A549 treated with ZK216348 at 1 μM for 4 hours (cell line): ENCODE measurements at places on chromosomes 5 and 9. TPM values are rescaled to one million over a fixed set of nuclear protein-coding genes. Genes with fewer than 3 reads are reported as not detected.

Gene PCDHB9
- not detected in 5 replicates for total RNA-seq

Gene MUSK
- not detected in 5 replicates for total RNA-seq

Gene JAKMIP2
- not detected in 5 replicates for total RNA-seq

Gene SLC4A9
- total RNA-seq, result 0.33 TPM in 1 of 5 replicates, not detected in the others

Gene NEUROG1
- total RNA-seq, result not detected in 5 replicates

Gene PCDHGA12
- not detected in 5 replicates for total RNA-seq

Gene DMRTA1
- total RNA-seq, result 0.63 to 0.88 TPM (median 0.79 TPM) in 5 replicates

Gene RGS7BP
- total RNA-seq, result not detected in 5 replicates

Gene IFNA21
- not detected in 5 replicates for total RNA-seq

Gene FOXD4L3
- 0.25 TPM in 1 of 5 replicates, not detected in the others for total RNA-seq

Gene NSG2
- not detected in 5 replicates for total RNA-seq

Gene CDKN2A
- 0.23 to 0.38 TPM in 2 of 5 replicates, not detected in the others for total RNA-seq

Gene TIMD4
- 0.85 to 1.7 TPM (median 1.4 TPM) in 5 replicates for total RNA-seq

Gene PCDHA13
- total RNA-seq, result 0.06 to 0.11 TPM (median 0.08 TPM) in 3 of 5 replicates, not detected in the others

Gene ANKRD34B
- 0.06 to 0.31 TPM (median 0.25 TPM) in 4 of 5 replicates, not detected in the other for total RNA-seq

Gene FUT7
- 0.07 TPM in 1 of 5 replicates, not detected in the others for total RNA-seq

Gene MED10
- total RNA-seq, result 69.0 to 92.6 TPM (median 73.3 TPM) in 5 replicates

Gene PAPPA
- 23.7 to 46.1 TPM (median 34.7 TPM) in 5 replicates for total RNA-seq

Gene SERF1A
- total RNA-seq, result 0.55 to 2.0 TPM (median 0.81 TPM) in 5 replicates

Gene COL15A1
- total RNA-seq, result 0.28 to 0.58 TPM (median 0.39 TPM) in 5 replicates

Gene GZMA
- not detected in 5 replicates for total RNA-seq

Gene SYK
- 0.04 to 0.07 TPM (median 0.05 TPM) in 3 of 5 replicates, not detected in the others for total RNA-seq

Gene SPINK7
- not detected in 5 replicates for total RNA-seq

Gene TAF1L
- total RNA-seq, result 0.02 TPM in 1 of 5 replicates, not detected in the others

Gene SREK1IP1
- total RNA-seq, result 6.3 to 8.7 TPM (median 8.1 TPM) in 5 replicates

Gene AGPAT2
- 51.4 to 112 TPM (median 101 TPM) in 5 replicates for total RNA-seq

Gene ACER2
- 1.5 to 3.1 TPM (median 2.6 TPM) in 5 replicates for total RNA-seq

Gene TEX48
- total RNA-seq, result not detected in 5 replicates

Gene SLC26A2
- 24.1 to 59.9 TPM (median 50.6 TPM) in 5 replicates for total RNA-seq

Gene NRG2
- total RNA-seq, result 1.3 to 2.3 TPM (median 2.0 TPM) in 5 replicates

Gene PSMB7
- 291 to 385 TPM (median 323 TPM) in 5 replicates for total RNA-seq

Gene SLC6A18
- not detected in 5 replicates for total RNA-seq

Gene SPATA31E1
- not detected in 5 replicates for total RNA-seq

Gene ARSI
- total RNA-seq, result 22.1 to 46.5 TPM (median 38.3 TPM) in 5 replicates

Gene CDO1
- total RNA-seq, result not detected in 5 replicates

Gene AQP7
- total RNA-seq, result 0.36 to 0.95 TPM (median 0.47 TPM) in 5 replicates

Gene HTR1A
- total RNA-seq, result not detected in 5 replicates

Gene ZDHHC21
- 0.85 to 3.2 TPM (median 2.4 TPM) in 5 replicates for total RNA-seq

Gene ENTPD8
- 0.18 to 0.29 TPM (median 0.19 TPM) in 5 replicates for total RNA-seq

Gene KCNMB1
- not detected in 5 replicates for total RNA-seq

Gene SPIN1
- 23.7 to 44.0 TPM (median 38.6 TPM) in 5 replicates for total RNA-seq
